DMS79 (cell line): ENCODE measurements at places on chromosomes 12 and 14.
A peak's percentile ranks its signal among the peaks of the same experiment; 100 is the strongest.

GRCh38 chr12:19778172-19778571, 338.9 kb downstream of the AEBP2 start:
- no peak for DNase-seq

GRCh38 chr14:96261772-96262655, 6.0 kb downstream of the BDKRB1 start:
- no peak for DNase-seq

GRCh38 chr12:120658286-120659150, 18.1 kb downstream of the CABP1 start:
- no peak for DNase-seq

GRCh38 chr14:24789378-24789884, 155.4 kb upstream of the GZMB start:
- peak; percentile 92 for DNase-seq

DNA sequence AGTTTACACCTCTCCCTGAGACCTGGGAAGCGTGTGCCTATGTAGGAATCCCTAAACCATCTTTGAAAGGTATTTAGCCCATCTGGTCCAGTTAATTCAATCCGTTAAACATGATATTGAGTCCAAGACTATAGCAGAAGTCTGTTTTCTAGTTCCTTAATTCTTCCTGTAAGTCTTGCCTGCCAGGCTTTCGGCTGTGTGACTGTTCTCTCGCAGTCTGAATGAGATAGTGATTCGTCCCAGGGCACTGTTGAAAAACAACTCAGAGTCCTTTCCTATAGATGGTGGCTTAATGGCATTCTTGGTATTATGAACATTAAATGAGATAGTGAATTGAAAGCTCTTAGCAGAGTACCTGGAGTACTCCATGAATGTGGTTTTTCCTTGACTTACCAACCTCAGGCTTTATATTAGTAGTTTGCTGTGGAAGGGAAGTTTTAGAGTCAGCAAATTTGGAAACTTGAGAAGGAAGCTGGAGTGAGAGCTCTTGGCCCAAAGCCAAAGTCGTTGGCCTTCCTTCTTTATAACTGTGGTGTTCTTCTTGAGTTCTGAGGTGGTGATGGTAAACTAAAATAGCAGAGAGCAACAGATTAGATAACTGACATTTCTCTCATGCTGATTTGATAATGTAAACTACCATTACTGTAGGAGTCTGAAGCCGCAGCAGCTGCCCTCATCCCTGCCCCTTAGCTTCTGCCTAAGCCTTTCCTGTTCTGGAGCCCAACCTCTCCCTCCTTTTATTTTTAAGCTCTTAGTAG, 76.5 kb downstream of the TGFB3 start:
- peak; percentile 55 for DNase-seq

DNA sequence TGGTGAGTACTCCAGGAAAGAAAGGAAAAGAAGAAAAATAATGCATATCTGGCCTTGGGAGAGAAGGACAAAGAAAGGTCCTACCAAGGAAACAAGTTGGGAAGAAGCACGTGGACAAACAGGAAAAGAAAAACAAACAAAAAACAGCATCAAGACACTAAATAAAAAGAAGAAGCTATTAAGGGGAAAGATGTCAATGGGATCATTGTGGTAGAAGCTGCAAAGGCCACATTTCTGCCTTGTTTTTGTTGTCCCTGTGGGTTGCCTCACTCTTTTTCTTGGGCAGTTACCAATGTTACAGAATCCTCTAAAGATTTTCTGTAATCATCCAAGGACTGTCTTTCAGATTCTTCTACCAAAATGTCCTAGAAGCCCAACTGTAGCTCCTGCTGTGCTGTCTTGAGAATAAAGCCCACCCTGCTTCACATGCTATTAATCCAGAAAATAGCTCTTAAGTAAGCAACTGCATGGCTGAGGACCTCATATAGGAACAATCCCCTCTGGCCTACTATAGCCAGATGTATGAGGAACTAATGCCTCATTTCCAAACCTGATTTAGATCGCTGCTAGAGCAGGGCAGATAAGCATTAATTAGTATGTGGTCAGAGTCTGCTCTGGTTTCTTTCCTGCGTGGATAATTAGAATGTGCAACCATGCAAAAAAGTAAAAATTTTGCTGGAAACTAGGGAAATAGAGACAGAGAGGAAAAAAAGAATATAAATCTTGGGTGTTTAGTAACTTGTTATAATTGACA, 10.2 kb upstream of the CPNE8 start:
- no peak for DNase-seq
